ENCODE measurements at places on chromosomes 5 and 9.

- no peak for DNase-seq
Measured at GRCh38 chr9:119398350-119398749, 29.1 kb upstream of the BRINP1 start.

DNA sequence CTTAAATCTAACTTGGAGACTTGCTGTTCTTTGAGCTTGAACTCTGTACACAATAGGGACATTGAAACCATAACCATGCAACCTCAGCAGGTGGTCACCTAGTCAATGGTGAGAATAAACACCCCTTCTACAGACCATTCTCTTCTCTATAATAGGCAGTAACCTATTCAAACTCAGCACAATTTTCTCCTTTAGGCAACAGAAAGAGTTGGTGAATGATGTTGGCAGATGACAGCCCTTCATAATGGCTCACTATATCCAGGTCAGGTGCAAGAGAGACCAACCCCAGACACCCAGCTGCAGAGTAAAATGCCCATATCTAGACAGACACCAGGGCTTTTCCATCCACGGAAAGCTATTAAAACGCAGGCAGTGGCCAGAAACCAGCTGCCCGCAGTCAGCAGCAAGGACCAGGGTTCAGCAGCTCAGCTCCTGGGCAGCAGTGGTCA lies 106.7 kb downstream of the SERINC5 start:
- DNase-seq, result no peak

DNA sequence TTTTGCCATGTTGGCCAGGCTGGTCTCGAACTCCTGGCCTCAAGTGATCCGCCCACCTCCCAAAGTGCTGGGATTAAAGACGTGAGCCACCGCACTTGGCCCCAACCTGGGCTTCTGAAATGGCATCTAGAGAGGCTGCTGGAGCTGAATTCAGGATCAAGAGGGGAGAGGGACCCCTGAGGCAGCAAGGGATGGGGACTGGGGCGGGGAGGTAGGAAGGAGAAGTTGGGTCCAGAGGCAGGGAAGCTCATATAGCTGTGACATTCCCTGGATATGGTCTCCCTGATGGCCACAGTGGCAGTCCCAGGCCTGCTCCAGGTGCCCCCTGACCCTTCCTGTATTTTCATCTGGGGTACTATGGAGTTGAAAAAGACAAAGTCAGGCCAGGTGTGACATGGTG lies 12.1 kb downstream of the REEP2 start:
- no peak for DNase-seq

DNA sequence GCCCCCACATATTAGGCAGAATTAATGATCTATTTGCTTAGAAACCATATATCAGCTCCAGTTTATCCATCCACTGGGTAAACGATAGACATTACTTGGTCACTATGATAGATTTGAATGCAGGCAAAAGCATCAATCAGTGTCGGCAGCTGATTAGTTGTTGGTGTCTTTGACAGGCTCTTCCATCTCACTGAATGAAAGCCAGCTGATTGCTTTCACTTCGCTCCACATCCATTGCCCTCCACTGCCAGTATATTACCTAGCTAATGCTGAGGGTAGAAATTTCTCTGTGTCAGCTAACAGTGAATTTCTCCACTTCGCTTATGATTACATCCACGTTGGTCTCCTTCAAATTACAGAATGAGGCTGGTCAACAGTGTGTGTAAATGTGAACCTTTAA lies 821.3 kb upstream of the TYRP1 start:
- DNase-seq, result no peak

- no peak for DNase-seq
Measured at GRCh38 chr9:113921396-113921925, 45.4 kb downstream of the ZNF618 start.

DNA sequence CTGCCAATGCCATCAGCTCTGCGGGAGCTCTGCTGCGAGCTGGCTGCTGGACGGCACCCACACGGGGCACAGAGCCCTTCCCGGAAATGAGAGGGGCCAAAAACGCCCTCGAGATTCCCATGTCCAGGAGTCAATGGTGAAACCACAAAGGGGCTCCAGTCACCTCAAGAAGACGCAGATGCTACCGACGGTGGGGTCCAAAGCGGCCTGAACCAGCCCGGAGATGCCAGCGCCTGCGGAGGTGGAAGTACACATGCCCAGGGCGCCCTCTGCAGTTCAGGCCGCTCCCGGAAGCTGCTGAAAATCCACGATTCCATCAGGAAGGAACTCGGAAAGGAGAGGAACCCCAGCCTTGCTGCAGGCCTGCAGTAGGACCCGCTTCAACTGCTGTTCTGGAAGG lies 82.4 kb upstream of the SELENOP start:
- no peak for DNase-seq

GRCh38 chr9:130988905-130989304 lies 20.1 kb upstream of the LAMC3 start:
- DNase-seq, result no peak

- DNase-seq, result no peak
Measured at GRCh38 chr9:5800969-5801738, 31.8 kb downstream of the ERMP1 start.

DNA sequence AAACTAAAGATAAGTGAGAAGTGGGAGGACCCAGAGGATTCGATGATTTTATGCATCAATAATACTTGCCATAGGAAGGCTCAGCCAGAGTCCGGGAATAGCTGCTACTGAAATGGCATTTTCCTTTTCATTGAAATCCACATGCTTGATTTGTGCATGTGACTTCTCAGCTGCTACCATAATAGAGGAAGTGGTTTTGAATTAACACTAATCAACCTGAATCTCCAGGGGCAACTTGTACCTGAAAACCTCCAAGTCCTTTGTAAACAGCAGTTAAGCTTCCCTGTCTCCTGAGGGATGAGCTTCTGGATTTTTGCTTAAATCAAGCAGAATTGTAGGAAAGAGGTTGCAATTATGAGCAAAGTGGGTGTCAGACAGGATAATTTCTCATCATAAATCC lies 124.9 kb downstream of the PPP2R2B start:
- peak; percentile 10 for DNase-seq
